NCI-H2029 (cell line): ENCODE measurements at places on chromosomes 6 and 20.

GRCh38 chr6:108782179-108783041, 65.8 kb upstream of the ARMC2 start:
- peak; percentile 54 for DNase-seq

DNA sequence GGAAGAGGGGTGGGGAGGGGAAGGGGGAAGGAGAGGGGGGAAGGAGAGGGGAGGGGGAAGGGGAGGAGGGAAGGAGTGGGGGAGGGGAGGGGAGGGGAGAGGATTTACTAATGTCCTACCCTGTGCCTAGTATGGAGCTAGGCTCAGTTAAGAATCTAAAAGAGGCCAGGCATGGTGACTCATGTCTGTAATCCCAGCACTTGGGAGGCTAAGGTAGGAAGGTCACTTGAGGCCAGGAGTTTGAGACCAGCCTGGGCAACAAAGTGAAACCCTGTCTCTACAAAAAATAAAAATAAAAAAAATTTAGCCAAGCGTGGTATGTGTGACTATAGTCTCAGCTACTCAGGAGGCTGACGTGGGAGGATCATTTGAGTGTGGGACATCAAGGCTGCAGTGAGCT, 13.0 kb downstream of the UBE2J1 start:
- DNase-seq = no peak

DNA sequence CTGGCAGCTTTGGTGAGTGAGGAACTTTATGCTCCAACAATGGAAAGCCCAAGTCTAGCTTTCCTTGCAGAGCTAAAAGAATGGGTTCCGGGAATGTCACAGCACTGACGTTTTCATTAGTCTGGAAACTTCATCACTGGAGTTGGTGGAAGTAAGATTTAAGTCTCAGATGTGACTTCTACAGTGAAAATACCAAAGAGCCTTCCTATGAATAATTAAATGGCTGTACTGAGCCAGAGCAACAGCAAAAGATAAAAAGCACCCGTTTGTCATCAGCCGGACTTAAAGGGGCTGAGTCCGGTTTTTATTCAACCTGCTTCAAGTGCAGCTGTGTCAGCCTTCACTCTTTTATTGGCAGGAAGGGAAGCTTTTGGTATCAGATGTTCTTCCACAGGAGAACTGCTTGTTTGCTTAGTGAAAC, 46.5 kb upstream of the SHLD1 start:
- DNase-seq = peak; percentile 37

GRCh38 chr6:39484276-39484675, 161.8 kb upstream of the KCNK16 start:
- no peak for DNase-seq

GRCh38 chr6:150977281-150977680, 111.8 kb downstream of the MTHFD1L start:
- no peak for DNase-seq
